ENCODE measurements at places on chromosomes 7 and 10.

- H3K4me1 ChIP-seq: no peaks in the 10 kb centered on the region
- H3K27ac ChIP-seq: no peak overlapping the region
- no peak overlapping the region for H3K4me3 ChIP-seq
- DNase-seq: no peak
- peaks cover 58% of the 10 kb centered on the region for H3K36me3 ChIP-seq
These were observed 94.7 kb downstream of the GALNT11 start for GRCh38 chr7:152120210-152120609.

- H3K27ac ChIP-seq: peak overlapping the region; percentile 95
- peaks cover 92% of the 10 kb centered on the region for H3K4me1 ChIP-seq
- no peaks in the 10 kb centered on the region for H3K36me3 ChIP-seq
- peak; percentile 26 for DNase-seq
- H3K27me3 ChIP-seq: no peaks in the 10 kb centered on the region
These were observed 39.3 kb downstream of the CUX1 start for GRCh38 chr7:101856473-101857357.

GRCh38 chr10:36366843-36367242 lies 724.7 kb upstream of the FZD8 start:
- H3K27me3 ChIP-seq: no peaks in the 10 kb centered on the region
- no peak overlapping the region for H3K27ac ChIP-seq
- H3K36me3 ChIP-seq: no peaks in the 10 kb centered on the region
- no peaks in the 10 kb centered on the region for H3K4me1 ChIP-seq

- DNase-seq: no peak
- no peak overlapping the region for H3K4me3 ChIP-seq
- no peak overlapping the region for H3K27ac ChIP-seq
- peaks cover 5% of the 10 kb centered on the region for H3K27me3 ChIP-seq
- peaks cover 12% of the 10 kb centered on the region for H3K4me1 ChIP-seq
These were observed 12.7 kb downstream of the CLEC2L start for GRCh38 chr7:139536152-139536551.

DNA sequence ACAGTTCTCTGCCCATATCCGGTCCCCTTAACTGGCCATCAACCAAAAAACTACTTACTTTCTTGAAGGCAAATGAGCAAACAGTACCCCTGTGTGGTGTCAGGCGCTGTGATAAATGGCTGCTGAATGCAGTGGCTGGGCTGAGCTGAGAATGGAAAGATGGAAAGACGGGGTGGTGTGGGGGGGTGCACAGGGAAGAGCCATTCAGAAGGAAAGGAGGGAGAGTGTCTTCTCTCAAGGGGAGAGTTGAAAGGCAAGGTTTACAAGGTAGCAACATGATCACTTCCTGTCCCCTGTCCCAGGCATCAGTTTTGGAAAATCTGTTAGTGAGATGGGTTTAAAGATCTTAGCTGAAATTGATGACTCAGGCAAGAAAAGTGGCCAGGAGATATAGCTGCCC lies 22.5 kb downstream of the EMX2 start:
- H3K36me3 ChIP-seq: no peaks in the 10 kb centered on the region
- H3K27ac ChIP-seq: no peak overlapping the region
- no peaks in the 10 kb centered on the region for H3K27me3 ChIP-seq
- no peak overlapping the region for H3K4me3 ChIP-seq
- peaks cover 14% of the 10 kb centered on the region for H3K4me1 ChIP-seq
- no peak for DNase-seq

GRCh38 chr10:11440250-11441150 lies 170.9 kb downstream of the USP6NL start:
- DNase-seq: no peak
- peaks cover 62% of the 10 kb centered on the region for H3K4me1 ChIP-seq
- H3K27me3 ChIP-seq: peaks cover 2% of the 10 kb centered on the region
- no peak overlapping the region for H3K27ac ChIP-seq
- H3K4me3 ChIP-seq: no peak overlapping the region

Measured in WTC11 (cell line).